ENCODE measurements at places on chromosomes 4 and X. TPM values are rescaled to one million over a fixed set of nuclear protein-coding genes. Genes with fewer than 3 reads are reported as not detected.

CXCL11 gene
- not detected for total RNA-seq

MUC7 gene
- not detected for total RNA-seq

MAGEA12 gene
- total RNA-seq = not detected

MAGEB1 gene
- total RNA-seq = not detected

TMEM255A gene
- not detected for total RNA-seq

NDNF gene
- not detected for total RNA-seq

PDE6B gene
- total RNA-seq = 1.4 TPM

LRCH2 gene
- total RNA-seq = 2.4 TPM

MAGEA8 gene
- not detected for total RNA-seq

IGFBP7 gene
- 77.3 TPM for total RNA-seq

VCX3A gene
- not detected for total RNA-seq

MAGEA9B gene
- not detected for total RNA-seq

HHIP gene
- 37.1 TPM for total RNA-seq
